ENCODE measurements at places on chromosomes 2 and 18.

DNA sequence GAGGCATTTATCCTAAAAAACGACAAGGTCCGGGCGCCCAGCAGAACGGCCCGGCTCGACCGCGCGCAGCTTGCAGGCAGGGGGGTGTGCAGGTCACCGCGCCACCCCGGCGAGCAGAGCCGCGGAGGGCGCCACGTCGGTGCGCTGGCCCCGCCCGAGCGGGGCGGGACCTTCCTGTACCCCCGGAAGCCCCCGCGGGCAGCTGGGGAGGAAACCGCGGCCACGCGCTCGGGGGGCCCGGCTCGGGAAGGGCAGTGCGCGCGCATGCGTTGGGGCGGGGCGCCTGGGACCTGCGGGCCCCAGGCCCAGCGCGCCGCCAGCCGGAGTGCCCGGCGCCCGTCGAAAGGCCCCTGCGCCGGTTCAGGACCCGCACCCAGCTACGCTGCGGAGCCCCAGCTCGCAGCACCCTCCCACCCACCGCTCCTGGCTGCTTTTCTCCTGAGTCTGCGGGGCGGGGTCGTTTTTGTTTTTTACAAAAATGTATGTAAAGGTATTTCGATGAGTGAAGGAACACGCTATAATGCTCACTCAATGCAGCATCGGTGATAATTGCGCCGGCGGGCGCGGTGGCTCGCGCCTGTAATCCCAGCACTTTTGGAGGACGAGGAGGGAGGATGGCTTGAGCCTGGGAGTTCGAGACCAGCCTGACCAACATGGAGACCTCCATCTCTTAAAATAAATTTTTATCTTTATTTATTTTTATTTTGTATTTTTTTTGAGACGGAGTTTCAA lies 47.7 kb upstream of the POMC start:
- DNase-seq = peak; percentile 86

DNA sequence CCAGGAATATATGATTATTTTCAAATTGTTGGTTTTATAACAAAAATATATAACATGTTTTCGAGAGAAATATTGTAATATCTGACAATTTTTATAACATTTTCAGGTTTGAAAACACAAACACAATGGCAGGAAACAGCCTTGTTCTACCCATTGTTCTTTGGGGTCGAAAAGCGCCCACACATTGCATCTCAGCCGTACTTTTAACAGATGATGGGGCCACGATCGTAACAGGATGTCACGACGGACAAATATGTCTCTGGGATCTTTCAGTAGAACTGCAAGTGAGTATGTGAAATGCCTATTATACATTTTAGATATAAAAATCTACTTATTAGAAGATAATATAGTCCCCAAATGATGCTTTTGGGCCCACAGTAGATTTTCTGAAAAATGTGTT lies 21.2 kb downstream of the WDR7 start:
- no peak for DNase-seq

GRCh38 chr2:176638167-176639015 lies 369.1 kb downstream of the MTX2 start:
- DNase-seq = peak; percentile 54

GRCh38 chr2:215451012-215451756 lies 15.3 kb upstream of the FN1 start:
- DNase-seq = no peak
